ENCODE measurements at places on chromosomes 3 and 15.
A peak's percentile ranks its signal among the peaks of the same experiment; 100 is the strongest.

DNA sequence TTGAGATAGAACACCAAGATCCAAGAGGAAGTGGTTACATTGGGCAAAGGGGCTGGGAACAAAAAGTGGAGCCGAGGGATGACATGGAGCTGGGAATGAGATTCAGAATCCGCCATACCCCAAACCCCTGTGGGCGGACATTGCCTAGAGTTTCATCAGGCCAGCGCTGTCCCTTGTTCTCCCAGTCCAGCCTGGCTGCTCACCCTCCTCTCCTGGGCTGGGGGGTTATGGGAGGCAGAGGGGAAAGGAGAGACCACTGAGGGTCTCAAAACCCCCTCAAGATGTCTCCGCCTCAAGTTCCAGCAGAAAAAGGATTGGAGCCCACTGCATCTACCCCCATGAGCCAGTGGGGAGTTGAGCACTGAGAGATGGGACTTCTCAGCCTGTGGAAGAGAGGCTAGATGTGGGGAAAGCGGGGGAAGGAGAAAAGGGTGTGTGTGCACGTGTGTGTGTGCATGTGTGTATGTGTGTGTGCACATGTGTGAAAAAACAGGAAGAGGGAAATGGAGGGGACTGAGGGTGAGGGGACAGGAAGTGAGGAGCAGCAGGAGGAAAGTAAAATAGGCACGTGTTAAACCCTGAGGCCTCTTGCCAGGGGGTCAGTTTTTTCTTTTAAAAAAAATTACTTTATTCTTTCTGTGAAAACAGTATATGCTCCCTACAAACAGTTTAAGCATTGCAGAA lies 14.3 kb downstream of the GRM2 start:
- no peak for DNase-seq

DNA sequence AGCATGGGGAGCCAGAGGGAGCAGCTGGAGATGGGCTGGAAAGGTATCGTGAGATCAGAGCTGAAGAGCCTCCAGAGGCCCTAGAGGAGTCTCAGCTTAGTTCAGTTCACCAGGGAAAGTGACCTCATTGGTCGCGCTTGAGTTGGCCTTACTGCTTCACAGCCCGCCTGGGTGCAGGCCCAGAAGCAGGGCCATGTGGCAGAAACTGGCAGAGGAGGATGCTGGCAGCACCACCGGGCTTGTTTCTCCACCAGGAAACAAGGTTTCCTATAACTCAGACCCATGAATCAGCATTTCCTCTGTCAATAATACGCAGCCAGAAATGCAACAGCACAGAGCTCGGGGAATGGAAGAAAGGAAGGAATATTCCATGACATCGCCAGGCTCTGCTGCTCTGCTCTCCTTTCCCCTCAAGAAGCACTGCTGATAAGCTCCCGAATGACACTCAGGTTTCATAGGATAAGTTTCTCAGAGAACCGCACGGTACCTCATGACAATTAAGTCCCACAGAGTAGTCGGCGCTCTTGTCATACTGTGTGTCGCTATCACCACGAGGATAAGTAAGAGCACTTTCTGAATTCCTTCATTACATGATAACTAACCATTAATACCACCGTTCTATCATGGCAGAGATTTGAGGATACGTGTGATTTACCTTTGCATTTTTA lies 147.1 kb upstream of the LPP start:
- no peak for DNase-seq

- DNase-seq: no peak
Observed at GRCh38 chr15:67882487-67883233, 42.8 kb upstream of the RNU6-1 start.

GRCh38 chr3:18843188-18843587 lies 305.1 kb upstream of the KCNH8 start:
- DNase-seq: no peak

DNA sequence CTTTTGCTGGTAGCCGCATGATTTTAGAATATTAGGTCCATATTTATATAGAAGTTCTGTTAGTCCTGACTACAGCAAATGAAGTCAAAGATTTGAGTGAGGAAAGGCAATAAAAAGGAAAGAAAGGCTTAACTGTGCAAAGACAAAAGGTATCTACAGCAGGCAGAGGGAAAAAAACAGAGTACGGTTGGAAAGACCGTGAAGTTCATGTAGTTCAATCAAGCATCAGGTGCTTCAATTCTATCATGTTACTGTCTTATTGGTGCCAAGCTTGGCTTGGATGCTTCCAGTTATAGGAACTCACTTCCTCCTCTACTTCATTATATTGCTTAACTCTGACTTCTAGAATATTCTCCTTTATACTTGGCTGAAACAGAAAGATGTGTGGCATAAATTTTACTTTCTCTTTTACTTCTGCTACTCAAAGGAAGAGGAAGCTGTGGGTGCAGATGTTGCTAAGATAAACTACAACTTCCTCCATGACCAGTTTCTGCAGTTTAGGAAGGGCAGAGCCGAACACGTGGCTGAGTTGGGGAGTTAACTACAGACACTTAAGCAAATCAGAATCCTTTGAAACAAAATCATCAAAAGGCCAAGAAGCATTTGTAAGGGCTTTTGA lies 72.6 kb upstream of the ZBED2 start:
- peak; percentile 89 for DNase-seq

- DNase-seq: no peak
Observed at GRCh38 chr3:66093981-66094380, 55.3 kb upstream of the MAGI1 start.

GRCh38 chr15:68130851-68131250 lies 74.3 kb downstream of the CALML4 start:
- DNase-seq: no peak
